ENCODE measurements at places on chromosomes 3 and 15.

- DNase-seq = no peak
Observed at GRCh38 chr15:39110746-39111145, 470.1 kb upstream of the THBS1 start.

DNA sequence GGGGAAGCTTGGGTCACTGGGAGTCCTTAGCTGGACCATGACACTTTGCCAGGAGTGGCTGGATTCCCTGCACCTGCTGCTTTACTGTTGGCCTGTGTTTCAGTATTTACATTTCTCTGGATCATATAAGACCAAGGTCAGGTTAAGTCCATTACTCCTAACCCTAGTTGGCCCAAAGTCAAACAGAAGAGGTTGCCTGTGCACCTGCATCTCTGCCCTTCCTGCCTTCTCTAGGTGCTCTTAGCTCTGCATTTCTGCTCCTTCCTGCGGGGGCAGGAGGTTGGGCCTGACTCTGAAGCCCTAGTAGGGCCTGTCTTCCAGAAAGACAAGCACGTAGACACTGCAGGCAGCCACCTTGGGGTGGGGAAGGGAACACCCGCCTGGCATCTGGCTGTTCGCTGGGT lies 124.3 kb downstream of the RPLP1 start:
- no peak for DNase-seq

DNA sequence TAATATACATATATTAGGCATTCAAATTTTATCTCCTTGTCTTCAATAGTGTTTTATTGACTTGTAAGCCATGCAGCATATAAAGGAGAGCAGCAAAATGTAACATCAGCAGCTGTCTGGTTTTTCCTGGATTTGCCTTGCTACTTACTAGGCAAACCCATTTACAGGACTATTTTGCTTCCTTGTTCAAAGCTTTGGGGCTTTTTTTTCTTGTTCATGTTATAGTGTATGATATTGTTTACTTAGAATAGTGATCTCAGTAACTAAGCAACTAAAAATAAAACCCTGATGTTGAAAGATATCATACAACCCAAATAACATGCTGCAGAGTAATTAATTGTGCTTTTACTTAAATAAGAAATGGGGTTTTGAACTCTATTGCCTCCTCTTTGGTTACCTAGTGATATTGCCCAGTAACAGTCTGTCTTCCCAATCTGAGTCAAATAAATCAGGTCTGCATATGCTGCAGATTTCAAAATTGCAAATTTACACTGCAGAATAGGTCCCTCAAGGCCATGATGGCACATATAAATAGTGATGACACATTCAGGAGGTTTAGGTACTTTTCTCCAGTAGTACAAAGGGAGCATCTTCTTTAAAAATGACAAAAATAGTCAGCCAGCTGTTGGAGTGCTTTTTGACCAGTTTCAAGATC lies 578.1 kb upstream of the NECTIN3 start:
- no peak for DNase-seq

DNA sequence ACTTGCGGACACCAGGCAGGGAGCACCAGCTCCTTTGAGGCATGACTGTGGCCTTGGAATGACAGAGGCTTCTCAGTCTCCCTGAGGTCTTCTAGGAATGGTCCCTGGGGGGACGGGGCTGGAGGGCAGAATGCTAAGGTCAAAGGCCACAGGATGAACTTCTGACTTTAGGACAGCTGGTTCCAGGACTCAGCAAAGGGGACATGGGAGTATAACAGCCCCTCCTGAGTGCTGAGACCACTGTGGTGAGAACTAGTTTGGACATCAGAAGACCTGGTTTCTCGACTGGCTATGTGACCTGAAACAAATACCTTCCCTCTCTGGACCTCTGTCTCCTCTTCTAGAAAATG lies 17.8 kb downstream of the ITGA11 start:
- DNase-seq = no peak

GRCh38 chr3:31544634-31545033 lies 11.9 kb downstream of the STT3B start:
- no peak for DNase-seq

- no peak for DNase-seq
Observed at GRCh38 chr3:58556761-58557221, 19.8 kb upstream of the ACOX2 start.

GRCh38 chr15:69610277-69610676 lies 157.7 kb downstream of the RPLP1 start:
- no peak for DNase-seq

DNA sequence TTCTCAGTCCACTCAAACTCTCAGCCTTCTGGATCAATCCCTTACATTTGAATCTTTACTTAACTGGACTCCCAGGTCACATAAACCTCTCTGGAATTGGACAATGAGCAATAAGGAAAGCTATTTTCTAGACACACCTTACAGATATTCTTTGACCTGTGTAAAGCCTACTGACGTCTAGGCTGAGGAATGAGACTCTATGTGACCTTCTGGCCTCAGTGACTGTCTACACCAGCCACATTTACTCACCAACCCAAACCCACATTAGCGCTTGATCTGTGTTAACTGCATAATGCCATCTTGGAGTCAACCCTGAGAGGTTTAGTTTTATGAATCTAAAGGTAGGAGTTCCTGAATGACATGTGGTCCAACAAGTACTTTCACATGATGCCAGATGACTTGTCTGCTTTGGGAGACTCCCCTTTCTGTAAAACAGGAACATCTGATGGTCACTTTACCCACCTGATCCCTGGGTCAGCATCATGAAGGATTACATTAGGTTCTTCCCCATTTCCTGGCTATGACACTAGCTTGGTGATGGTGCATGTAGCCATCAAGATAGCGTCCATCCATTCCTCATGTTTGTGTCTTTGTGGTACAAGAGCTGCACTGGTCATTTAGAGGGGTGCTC lies 11.4 kb upstream of the COMMD2 start:
- DNase-seq = no peak

DNA sequence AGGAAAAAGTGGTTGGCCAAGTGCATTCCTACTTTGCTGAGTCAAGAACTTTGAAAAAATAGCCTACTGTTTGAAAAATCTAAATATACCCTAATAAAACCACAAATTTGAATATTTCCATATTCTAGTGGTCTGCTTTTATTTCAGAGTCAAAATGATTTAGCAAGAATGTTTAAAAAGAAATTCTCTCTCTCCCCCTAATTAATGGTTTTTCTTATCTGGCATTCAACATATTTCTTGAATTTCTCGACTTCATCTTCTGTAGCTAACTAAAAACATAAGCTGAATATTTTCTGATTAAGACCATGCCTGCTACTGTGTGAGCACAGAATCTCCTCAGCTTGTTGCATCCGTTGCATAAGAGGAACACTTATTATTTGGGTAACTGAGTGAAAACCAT lies 563.5 kb upstream of the TBL1XR1 start:
- no peak for DNase-seq

- DNase-seq = no peak
Observed at GRCh38 chr3:48472673-48472922, 26.1 kb downstream of the ATRIP start.

- DNase-seq = no peak
Observed at GRCh38 chr3:139797724-139798343, 120.1 kb upstream of the NMNAT3 start.
